Stimulated activated CD8-positive, alpha-beta memory T cell treated with anti-CD3 and anti-CD28 coated beads, Interleukin-7, amount 100 ng/mL, for 24 hours (primary cell): ENCODE measurements at places on chromosomes 12 and 14.

DNA sequence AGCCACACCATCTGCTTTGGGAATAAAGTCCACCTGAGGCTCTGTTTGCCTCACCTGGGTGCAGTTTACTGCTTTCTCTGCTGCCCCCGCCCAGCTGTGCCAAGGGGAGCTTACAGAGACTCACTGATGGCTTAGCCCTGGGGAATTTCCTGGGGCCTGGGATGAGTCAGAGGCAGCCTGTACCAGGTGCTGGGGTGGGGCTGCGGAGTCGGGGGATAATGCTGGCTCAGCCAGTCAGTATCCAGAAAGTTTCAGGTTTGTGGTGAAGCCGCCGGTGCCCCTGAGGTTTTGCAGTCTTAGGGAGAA lies 22.3 kb downstream of the PLEKHG3 start:
- no peak for DNase-seq

GRCh38 chr12:78977304-78977867 lies 112.8 kb downstream of the SYT1 start:
- no peak for DNase-seq

DNA sequence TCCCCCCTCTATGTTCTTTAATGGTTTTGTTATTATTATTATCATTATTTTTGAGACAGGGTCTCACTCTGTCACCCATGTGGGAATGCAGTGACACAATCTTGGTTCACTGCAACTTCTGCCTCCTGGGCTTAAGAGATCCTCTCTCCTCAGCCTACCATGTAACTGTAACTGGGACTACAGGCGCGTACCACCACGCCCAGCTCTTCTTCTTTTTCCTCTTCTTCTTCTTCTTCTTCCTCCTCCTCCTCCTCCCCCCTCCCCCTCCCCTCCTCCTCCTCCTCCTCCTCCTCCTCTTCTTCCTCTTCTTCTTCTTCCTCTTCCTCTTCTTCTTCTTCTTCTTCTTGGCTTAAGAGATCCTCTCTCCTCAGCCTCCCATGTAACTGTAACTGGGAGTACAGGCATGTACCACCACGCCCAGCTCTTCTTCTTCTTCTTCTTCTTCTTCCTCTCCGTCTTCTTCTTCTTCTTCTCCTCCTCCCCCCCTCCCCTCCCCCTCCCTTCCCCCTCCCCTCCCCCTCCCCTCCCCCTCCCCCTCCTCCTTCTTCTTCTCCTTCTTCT lies 5.4 kb upstream of the KRT7 start:
- DNase-seq: no peak

DNA sequence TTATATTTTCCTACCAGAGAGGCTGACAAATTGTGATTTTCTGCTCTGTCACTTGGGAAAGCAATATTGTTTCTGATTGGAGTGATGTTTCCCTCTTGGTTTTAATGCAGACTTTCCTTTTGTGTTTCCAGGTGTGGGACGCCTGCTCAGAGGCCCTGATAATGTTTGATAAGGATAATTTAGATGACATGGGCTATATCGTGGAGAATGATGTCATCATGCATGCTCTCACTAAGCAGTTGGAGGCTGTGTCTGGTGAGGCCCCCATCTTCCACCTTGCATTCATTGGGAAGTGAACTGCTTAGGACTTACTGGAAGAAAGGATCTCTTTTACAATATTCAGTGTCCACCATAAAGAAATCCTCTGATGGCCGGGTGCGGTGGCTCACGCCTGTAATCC lies 5.6 kb downstream of the COQ6 start:
- no peak for DNase-seq

DNA sequence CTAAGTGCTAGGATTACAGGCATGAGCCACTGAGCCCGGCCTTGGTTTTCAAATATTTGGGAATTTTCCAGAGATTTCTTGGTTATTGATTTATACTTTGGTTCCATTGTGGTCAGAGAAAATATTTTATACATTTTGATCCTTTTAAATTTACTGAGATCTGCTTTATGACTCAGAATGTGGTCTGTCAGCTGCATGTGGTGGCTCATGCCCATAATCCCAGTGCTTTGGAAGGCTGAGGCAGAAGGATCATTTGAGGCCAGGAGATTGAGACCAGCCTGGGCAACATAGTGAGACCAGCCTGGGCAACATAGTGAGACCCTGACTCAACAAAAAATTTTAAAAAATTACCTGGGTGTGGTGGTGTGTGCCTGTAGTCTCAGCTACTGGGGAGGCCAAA lies 49.8 kb downstream of the ADCK1 start:
- no peak for DNase-seq

- DNase-seq: no peak
These were observed 65.5 kb upstream of the LHX5 start for GRCh38 chr12:113537046-113537750.

- DNase-seq: no peak
These were observed 37.4 kb downstream of the FBRSL1 start for GRCh38 chr12:132527186-132527882.

DNA sequence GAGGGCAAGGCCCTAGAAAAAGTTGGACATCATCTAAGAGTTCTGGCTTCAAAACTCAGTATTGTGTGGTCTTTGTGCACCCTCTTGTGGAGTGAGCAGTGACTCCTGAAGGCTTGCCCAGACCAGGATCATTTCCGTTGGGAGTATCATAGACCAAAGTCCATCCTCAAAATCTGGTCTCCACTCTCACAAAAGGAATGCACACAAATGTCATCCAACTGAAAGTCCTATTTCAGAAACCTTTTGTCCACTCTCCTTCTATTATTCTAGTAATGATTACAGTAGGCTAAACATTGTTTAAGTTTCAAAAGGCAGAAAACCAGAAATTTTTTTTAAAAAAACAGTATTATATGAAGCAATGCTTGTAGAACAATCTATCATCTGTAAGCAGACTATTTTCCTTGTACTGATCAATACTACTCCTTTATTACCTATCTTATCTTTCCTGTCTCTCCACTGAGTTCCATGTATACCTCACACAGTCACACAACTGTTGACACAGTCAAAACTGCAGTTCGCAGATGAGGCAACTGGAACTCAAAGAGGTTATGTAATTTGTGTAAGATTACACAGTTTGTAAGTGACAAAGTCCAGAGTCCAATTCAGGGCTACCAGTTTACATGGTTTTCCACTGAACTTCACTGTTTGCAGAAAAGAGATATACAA lies 41.4 kb downstream of the COX16 start:
- DNase-seq: no peak

DNA sequence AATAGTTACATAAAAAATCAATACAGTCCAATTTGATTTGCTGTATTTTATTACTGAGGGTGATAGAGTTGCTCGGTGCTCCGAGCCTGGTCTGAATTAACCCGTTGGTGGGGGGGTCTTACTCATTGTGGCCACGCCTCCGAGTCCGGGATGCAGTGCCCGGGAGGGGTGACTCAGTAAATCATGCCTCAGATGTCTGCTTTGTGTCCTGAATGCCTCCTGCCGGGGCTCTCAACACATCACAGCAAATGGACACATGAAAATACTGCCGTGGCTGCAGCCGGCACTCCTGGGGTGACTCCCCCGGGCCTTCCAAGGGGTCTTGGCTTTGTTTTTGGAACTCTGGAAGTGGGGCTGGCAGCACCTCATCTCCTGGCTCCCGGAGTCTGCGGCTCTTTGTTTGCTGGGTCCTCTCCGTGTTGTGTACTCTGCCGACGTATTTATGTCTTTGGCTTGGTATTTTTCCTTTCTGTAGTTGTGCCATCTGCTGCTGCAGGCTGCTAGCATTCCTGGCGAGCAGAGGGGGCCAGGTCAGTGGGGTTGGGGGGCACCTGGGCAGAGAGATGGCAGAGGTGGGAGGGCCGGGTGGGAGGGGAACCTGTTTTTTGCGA lies 129.0 kb downstream of the AACS start:
- no peak for DNase-seq

GRCh38 chr14:99026471-99026870 lies 245.5 kb downstream of the BCL11B start:
- DNase-seq: no peak

- DNase-seq: no peak
These were observed 60.1 kb downstream of the R3HDM2 start for GRCh38 chr12:57370696-57371095.

DNA sequence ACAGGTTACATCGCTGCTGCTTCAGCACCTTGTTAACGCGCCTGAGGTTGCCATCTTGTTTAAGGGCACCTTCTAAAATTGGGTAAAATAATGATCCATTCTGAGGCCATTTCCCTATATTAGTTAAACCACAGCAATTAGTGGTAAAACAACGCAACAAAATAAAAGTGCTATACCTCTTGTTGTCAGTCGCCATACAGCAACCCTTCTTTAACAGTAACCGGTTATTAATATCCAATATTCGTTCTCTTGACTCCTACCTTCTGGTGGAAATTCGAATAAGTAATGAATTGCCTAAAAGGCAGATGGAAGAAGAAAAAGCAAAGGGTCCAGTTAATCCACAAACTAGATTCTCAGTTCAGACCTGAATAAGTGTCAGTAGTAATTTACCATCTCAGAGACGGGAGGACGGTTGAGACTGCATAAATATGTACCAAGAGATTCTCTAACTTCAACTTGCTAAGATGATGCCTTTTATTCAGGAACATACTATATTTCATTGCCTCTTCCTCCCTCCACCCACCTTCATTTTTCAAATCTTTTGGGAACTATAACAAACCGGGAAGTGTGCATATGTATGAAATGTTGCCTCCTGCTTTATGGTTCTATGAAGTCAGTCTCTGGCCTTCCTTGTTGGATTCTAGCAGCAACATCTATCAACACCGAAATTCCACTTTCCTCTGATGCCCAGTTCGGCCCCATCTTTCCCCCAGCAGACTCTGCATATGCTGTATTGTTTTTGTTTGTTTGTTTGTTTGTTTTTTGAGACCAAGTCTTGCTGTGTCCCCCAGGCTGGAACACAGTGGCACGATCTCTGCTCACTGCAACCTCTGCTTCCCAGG lies 824 bp upstream of the PSMB5 start:
- no peak for DNase-seq
